Thymus (tissue), 14 donors: ENCODE measurements at places on chromosomes 1 and 21.

GRCh38 chr1:85048296-85049064 lies at the start of gene MCOLN3:
MCOLN3 (minus strand) TSS chr1:85048500; CDS start chr1:85045360, 3,140 bp downstream.
- peaks cover 39% of the 10 kb centered on the region for H3K27me3 ChIP-seq
- peak within 1 kb of the TSS; percentile 38 for H3K4me3 ChIP-seq
- no peak within 1 kb of the TSS for H3K27ac ChIP-seq
- H3K4me1 ChIP-seq = peaks cover 7% of the 10 kb centered on the region
- H3K36me3 ChIP-seq = no peaks in the 10 kb centered on the region
- peak; percentile 10 for DNase-seq

GRCh38 chr1:153428791-153429190 lies 12.5 kb downstream of the S100A7A start:
- no peak overlapping the region for H3K4me3 ChIP-seq
- H3K36me3 ChIP-seq = no peaks in the 10 kb centered on the region
- H3K27me3 ChIP-seq = no peaks in the 10 kb centered on the region
- DNase-seq = no peak
- H3K27ac ChIP-seq = no peak overlapping the region
- no peaks in the 10 kb centered on the region for H3K4me1 ChIP-seq

- H3K4me1 ChIP-seq = no peaks in the 10 kb centered on the region
- H3K4me3 ChIP-seq = no peak overlapping the region
- no peak for DNase-seq
- no peaks in the 10 kb centered on the region for H3K36me3 ChIP-seq
- no peaks in the 10 kb centered on the region for H3K27me3 ChIP-seq
These were observed 74.8 kb upstream of the PDE4B start for GRCh38 chr1:65717815-65718454.

GRCh38 chr1:8910331-8910730 lies 31.8 kb upstream of the ENO1 start:
- H3K4me1 ChIP-seq = no peaks in the 10 kb centered on the region
- DNase-seq = no peak
- no peaks in the 10 kb centered on the region for H3K27me3 ChIP-seq
- no peak overlapping the region for H3K4me3 ChIP-seq

- no peaks in the 10 kb centered on the region for H3K27me3 ChIP-seq
- H3K4me1 ChIP-seq = no peaks in the 10 kb centered on the region
- H3K27ac ChIP-seq = no peak within 1 kb of the TSS
- no peak within 1 kb of the TSS for H3K4me3 ChIP-seq
- no peak for DNase-seq
These were observed at the start of gene CFHR5 for GRCh38 chr1:196977278-196977677. CFHR5 (plus strand) TSS chr1:196977556; CDS start chr1:196977665, 109 bp downstream.

DNA sequence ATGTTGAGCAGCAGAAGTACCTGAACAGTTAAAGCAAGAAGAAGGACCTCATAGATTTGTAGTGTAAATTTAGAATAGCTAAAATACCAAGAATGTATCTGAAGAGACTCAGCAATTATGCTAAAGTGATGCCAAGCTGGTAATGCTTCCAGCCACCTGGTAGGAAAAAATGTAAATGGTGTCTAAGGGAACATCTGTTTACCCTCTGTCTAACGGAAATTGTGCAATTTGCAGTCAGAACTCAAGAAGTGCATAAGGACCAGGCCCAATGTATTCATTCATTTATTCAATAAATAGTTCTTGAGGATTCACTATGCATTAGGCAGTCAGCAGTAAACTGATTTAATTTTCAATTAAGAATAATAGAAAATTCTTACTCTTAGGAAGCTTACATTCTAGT lies 116.0 kb upstream of the ADGRL4 start:
- H3K36me3 ChIP-seq = no peaks in the 10 kb centered on the region
- H3K4me1 ChIP-seq = no peaks in the 10 kb centered on the region
- DNase-seq = no peak

DNA sequence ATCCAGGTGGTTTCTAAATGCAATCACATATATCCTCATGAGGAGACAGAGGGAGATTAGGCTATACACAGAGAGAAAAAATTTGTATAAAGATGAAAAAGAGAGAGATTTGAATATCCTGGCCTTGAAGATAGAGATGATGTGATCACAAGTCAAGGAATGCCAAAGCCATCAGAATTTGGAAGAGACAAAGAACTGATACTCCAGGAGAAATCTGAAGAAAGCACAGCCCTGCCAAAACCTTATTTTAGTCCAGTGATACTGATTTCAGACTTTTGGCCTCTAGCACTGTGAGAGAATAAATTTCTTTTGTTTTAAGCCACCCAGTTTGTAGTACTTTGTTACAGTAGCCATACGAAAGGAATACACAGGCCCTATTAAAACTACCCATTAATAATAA lies 33.4 kb downstream of the DOCK7 start:
- no peak overlapping the region for H3K27ac ChIP-seq
- no peaks in the 10 kb centered on the region for H3K4me1 ChIP-seq
- no peak for DNase-seq
- H3K36me3 ChIP-seq = no peaks in the 10 kb centered on the region
- no peaks in the 10 kb centered on the region for H3K27me3 ChIP-seq

DNA sequence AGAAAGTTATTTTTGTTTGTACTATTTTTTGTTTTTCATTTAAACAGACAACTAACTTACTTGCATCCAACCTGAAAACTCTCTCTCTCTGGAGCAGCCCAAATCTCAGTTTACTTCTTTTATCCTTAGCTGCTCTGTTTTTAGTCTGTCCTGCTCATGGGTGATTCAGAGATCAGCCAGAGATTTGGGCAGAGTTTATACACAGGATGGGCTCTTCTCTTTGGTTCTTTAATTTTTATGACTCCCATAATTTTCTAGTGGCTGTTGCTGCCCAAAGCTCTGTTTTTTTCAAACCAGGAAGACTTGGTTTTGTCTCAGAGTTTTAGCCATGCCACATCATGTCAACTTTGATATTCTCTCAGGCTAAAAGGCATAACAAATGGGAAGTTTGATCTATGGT lies 86.8 kb upstream of the CD55 start:
- H3K4me1 ChIP-seq = no peaks in the 10 kb centered on the region
- DNase-seq = no peak
- H3K4me3 ChIP-seq = no peak overlapping the region
- no peaks in the 10 kb centered on the region for H3K27me3 ChIP-seq

- no peak overlapping the region for H3K4me3 ChIP-seq
- no peaks in the 10 kb centered on the region for H3K4me1 ChIP-seq
- H3K36me3 ChIP-seq = no peaks in the 10 kb centered on the region
- H3K27me3 ChIP-seq = no peaks in the 10 kb centered on the region
These were observed 171.3 kb upstream of the HP1BP3 start for GRCh38 chr1:20958430-20958829.

GRCh38 chr1:200917291-200917817 lies 22.7 kb downstream of the INAVA start:
- H3K4me1 ChIP-seq = no peaks in the 10 kb centered on the region
- no peaks in the 10 kb centered on the region for H3K36me3 ChIP-seq
- no peak overlapping the region for H3K27ac ChIP-seq
- no peak overlapping the region for H3K4me3 ChIP-seq

DNA sequence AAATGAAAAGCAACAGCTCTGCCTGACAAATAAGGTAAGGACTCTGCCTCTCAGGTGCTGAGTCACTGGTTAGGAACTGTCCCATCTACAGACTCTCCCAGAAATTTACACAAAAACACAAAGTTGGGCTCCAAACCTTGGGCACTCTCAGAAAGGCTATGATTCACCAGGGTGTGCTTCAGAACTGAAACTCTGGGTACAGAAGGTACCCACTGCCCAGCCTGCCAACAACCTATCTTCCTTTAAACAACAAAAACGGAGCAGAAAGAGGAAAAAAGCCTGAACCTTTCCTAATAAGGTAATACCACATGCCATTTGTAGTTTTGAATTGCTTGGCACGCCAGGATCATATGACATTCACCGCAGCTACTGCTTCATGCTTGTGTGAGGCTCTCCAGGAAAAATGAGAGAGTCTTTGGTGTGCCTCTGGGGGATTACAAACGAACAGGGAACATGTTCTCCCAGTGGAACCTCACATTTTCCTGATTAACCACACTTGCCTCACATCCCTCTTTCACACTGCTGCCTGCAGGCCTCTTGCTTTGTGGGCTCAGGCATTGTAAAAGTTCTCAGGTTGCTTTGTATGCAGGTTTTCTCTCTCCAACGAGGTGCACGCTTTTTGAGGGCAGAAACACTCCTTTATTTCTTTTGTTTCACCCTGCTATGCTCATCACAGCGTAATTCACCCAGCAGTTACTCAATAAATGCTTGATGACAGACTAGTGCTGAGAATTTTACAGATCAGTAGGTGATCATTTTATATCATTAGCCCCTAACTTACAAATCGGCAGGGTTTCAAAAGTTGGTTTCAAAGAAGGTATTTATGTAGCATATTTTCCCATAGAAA lies 65.1 kb downstream of the GADD45A start:
- H3K36me3 ChIP-seq = no peaks in the 10 kb centered on the region
- no peaks in the 10 kb centered on the region for H3K4me1 ChIP-seq
- no peaks in the 10 kb centered on the region for H3K27me3 ChIP-seq
- DNase-seq = no peak
- H3K4me3 ChIP-seq = no peak overlapping the region

DNA sequence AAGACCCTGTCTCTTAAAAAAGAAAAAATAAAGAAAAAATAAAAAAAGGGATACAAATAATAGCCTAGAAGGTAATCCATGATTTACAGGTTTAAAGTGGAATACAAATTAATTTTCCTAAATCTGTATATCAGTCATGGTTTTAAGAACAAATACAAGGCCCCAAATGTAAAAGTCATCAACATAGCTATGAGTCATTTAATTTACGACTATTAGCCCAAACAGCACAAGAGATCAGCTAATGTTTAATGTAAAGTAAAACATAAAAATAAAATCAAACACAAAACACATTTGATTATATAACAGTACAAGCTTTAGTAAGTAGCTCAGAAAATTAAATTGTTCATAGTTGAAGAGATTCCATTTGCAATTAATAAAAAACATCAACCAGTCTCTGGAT lies 20.3 kb upstream of the TAL1 start:
- no peak overlapping the region for H3K4me3 ChIP-seq
- DNase-seq = no peak
- H3K27ac ChIP-seq = no peak overlapping the region
- no peaks in the 10 kb centered on the region for H3K4me1 ChIP-seq

GRCh38 chr1:28343405-28343804 lies 14.6 kb downstream of the MED18 start:
- no peak overlapping the region for H3K4me3 ChIP-seq
- no peak overlapping the region for H3K27ac ChIP-seq
- no peak for DNase-seq
- no peaks in the 10 kb centered on the region for H3K27me3 ChIP-seq
- no peaks in the 10 kb centered on the region for H3K4me1 ChIP-seq
- H3K36me3 ChIP-seq = no peaks in the 10 kb centered on the region

DNA sequence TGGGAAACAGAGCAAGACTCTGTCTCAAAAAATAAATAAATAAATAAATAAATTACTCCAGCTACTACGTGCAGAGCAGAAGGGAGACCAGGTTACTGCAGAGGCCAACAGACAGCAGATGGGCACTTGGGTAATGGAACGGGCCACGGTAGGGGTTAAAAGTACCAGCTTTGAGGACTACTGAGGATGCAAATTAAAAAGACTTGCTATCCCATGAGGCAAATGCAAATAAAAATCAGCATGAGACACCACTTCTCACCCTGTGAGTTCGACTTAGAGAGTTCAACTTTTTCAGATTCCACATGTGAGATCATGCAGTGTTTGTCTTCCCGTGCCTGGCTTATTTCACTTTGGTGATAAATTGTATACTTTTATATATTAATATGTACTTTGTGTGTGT lies 6.6 kb downstream of the SLC2A5 start:
- no peak overlapping the region for H3K4me3 ChIP-seq

DNA sequence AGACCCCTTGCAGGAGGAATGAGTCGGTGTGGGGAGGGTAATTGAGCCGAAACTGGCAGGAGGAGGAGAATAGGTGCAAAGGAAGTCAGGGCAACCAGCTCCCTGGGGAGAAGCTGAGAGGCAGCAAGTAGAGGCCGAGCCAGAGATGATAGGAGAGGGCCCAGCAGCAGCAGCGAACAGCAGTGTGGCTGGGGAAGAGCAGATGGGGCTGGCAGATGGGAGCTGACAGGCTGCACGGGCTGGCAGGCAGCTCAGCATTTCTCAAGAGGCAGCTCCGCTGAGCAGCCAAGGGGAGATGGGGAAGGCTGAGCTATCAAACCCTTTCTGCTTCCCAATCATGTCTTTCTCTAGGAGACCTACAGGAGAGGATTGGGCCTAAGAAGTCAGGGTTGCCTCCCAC lies 158.2 kb downstream of the TRIM33 start:
- H3K4me1 ChIP-seq = no peaks in the 10 kb centered on the region
- no peak overlapping the region for H3K27ac ChIP-seq
- H3K36me3 ChIP-seq = no peaks in the 10 kb centered on the region
- no peaks in the 10 kb centered on the region for H3K27me3 ChIP-seq

- DNase-seq = no peak
- no peaks in the 10 kb centered on the region for H3K27me3 ChIP-seq
- H3K4me3 ChIP-seq = no peak overlapping the region
- no peak overlapping the region for H3K27ac ChIP-seq
- H3K4me1 ChIP-seq = no peaks in the 10 kb centered on the region
These were observed 32.8 kb upstream of the DNASE2B start for GRCh38 chr1:84365225-84366221.

- no peak overlapping the region for H3K4me3 ChIP-seq
- H3K36me3 ChIP-seq = no peaks in the 10 kb centered on the region
- no peaks in the 10 kb centered on the region for H3K27me3 ChIP-seq
- H3K4me1 ChIP-seq = no peaks in the 10 kb centered on the region
These were observed 51.4 kb upstream of the GREM2 start for GRCh38 chr1:240663169-240663879.

- no peaks in the 10 kb centered on the region for H3K4me1 ChIP-seq
- no peak overlapping the region for H3K27ac ChIP-seq
- H3K4me3 ChIP-seq = no peak overlapping the region
- DNase-seq = no peak
- H3K27me3 ChIP-seq = no peaks in the 10 kb centered on the region
These were observed 8.1 kb downstream of the TDRD5 start for GRCh38 chr1:179599623-179600249.

DNA sequence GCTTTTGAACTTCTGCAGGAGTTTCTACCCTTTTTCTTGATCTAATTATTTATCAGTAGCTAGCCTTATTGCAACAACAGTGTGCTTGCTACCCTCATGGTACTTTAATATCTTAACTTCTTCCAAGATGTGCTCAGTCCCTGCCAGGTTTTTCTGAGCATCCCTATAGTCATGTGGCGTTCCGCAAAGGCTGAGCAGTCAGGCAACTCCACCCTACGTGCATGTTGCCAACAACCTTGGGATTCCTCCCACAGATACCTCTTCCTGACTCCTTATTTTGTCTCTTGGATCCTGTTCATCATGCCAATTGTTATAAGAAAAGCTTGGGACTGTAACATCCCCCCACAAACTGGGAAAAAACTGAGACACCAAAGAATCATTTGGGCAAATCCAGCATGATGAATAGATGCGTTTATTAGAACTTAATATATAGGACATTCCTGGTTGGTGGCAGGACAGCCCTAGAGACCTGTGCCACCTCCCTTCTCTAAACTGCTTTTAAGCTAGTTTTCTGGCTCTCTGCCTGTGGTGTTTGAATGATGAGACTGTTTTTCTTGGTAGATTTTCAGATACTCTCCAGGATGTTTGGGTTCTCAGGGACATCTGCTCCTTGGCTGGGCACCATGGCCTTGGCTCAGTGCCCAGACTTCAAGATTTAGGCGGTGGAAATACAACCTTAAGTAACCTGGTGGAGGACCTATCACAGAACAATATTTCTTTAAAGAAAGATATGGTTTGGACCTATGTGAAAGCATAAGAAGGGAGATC lies 27.1 kb upstream of the KCTD3 start:
- H3K27ac ChIP-seq = no peak overlapping the region
- no peak for DNase-seq
- no peaks in the 10 kb centered on the region for H3K27me3 ChIP-seq
- H3K4me1 ChIP-seq = no peaks in the 10 kb centered on the region
- H3K4me3 ChIP-seq = no peak overlapping the region
- no peaks in the 10 kb centered on the region for H3K36me3 ChIP-seq
